Psoas muscle (tissue), 8 donors: ENCODE measurements at places on chromosomes 7 and 10. TPM values are rescaled to one million over a fixed set of nuclear protein-coding genes. Genes with fewer than 3 reads are reported as not detected.

Gene SLC26A5
- not detected for polyA plus RNA-seq

Gene KLLN
- polyA plus RNA-seq: 0.07 TPM

Gene CACNB2
- 0.48 TPM for polyA plus RNA-seq

Gene CUTC
- polyA plus RNA-seq: 167 TPM

Gene RET
- 0.35 TPM for polyA plus RNA-seq

Gene AS3MT
- 4.9 TPM for polyA plus RNA-seq

Gene IDI2
- 16.6 TPM for polyA plus RNA-seq

Gene AOAH
- 0.49 TPM for polyA plus RNA-seq

Gene ZNF804B
- polyA plus RNA-seq: not detected

Gene LIPF
- polyA plus RNA-seq: 0.70 TPM

Gene ASZ1
- polyA plus RNA-seq: not detected

Gene TAS2R4
- polyA plus RNA-seq: 0.07 TPM

Gene LRRTM3
- 0.03 TPM for polyA plus RNA-seq

Gene ARPC1B
- polyA plus RNA-seq: 20.0 TPM

Gene DDC
- 0.69 TPM for polyA plus RNA-seq

Gene HOXA6
- 1.5 TPM for polyA plus RNA-seq

Gene TDRD1
- polyA plus RNA-seq: not detected

Gene FZD8
- 2.8 TPM for polyA plus RNA-seq

Gene FAM221A
- polyA plus RNA-seq: 2.3 TPM

Gene GIMAP5
- 12.4 TPM for polyA plus RNA-seq

Gene TRIM50
- polyA plus RNA-seq: 0.12 TPM

Gene TMEM209
- 9.3 TPM for polyA plus RNA-seq

Gene ZNF727
- 0.10 TPM for polyA plus RNA-seq
